ENCODE measurements at places on chromosomes 1 and 21.

GRCh38 chr1:94807742-94808491, 12.2 kb upstream of the SLC44A3 start:
- DNase-seq, result no peak

- no peak for DNase-seq
These were observed 146.4 kb upstream of the IVNS1ABP start for GRCh38 chr1:185463433-185463832.

DNA sequence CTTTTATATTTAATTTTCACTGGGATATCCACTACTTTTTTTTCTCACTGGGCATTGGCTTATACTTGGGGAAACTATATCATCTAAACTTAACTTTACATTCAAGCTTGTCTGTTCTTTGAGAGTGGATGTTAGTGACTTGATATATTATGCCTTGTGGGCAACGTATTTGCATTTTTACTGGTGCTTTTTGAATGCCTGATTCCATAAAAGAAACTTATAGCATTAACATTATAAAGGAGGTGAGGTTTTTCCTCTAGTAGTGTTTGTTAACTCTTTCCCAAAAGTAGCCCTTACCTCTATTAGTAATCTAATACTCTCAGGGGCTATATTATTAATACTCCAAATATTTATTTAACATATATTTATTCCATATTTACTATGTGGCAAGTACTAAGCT, 416.5 kb downstream of the PLA2G4A start:
- DNase-seq, result no peak

GRCh38 chr1:74771913-74772515, 39.1 kb downstream of the TYW3 start:
- DNase-seq, result no peak

- no peak for DNase-seq
These were observed 164.2 kb upstream of the C1orf21 start for GRCh38 chr1:184222652-184223052.

Data from activated naive CD4-positive, alpha-beta T cell treated with anti-CD3 and anti-CD28 coated beads, Interleukin-2, amount 50 U/mL, for 16 hours (primary cell).